ENCODE measurements at places on chromosomes 16 and 17. TPM values are rescaled to one million over a fixed set of nuclear protein-coding genes. Genes with fewer than 3 reads are reported as not detected.
A peak's percentile ranks its signal among the peaks of the same experiment; 100 is the strongest.

DNA sequence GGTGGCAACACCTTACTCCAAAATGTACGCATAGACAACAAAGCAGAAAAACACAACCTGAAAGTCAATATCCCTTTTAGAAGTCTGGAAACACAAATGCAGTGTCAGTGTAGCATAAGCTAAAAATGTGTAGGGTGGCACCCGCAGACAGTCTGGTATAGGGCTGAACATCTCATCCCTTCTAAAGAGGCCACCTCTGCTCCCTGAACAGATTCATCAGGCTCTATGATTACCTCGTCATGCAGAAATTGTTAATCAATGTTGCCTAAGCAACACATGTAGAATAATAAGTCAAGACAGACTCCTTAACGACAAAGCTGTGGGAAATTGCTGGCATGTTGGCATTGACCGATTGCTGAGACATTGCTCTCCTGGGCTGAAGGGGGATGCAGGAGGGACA lies 33.3 kb upstream of the ERCC4 start:
- DNase-seq = no peak

DNA sequence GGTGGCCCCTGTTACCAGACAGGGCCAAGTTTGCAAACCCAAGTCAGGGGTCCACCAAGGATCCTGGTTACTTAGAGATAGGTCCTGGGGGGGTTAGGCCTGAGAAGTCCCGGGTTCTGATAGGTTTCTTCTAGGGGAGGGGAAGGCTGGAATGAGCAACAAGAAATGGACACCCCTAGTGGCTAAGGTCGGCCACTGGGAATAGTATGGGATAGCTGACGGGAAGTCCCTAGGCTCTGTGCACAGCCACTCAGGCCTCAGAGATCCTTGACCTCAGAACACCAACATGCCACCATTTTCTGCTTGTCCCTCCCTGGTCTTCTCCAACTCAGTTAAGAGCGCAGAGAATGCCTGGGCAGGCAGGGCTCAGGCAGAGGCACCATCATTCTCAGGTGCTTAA lies 13.4 kb downstream of the TK2 start:
- DNase-seq = no peak

DNA sequence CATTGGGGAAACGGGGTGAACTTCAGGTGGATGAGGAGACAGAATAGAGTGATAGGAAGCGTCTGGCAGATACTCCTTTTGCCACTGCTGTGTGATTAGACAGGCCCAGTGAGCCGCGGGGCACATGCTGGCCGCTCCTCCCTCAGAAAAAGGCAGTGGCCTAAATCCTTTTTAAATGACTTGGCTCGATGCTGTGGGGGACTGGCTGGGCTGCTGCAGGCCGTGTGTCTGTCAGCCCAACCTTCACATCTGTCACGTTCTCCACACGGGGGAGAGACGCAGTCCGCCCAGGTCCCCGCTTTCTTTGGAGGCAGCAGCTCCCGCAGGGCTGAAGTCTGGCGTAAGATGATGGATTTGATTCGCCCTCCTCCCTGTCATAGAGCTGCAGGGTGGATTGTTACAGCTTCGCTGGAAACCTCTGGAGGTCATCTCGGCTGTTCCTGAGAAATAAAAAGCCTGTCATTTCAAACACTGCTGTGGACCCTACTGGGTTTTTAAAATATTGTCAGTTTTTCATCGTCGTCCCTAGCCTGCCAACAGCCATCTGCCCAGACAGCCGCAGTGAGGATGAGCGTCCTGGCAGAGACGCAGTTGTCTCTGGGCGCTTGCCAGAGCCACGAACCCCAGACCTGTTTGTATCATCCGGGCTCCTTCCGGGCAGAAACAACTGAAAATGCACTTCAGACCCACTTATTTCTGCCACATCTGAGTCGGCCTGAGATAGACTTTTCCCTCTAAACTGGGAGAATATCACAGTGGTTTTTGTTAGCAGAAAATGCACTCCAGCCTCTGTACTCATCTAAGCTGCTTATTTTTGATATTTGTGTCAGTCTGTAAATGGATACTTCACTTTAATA lies 7.0 kb upstream of the TMEM235 start:
- DNase-seq = no peak

GRCh38 chr16:27164352-27164751 lies 39.0 kb upstream of the KDM8 start:
- DNase-seq = no peak

DNA sequence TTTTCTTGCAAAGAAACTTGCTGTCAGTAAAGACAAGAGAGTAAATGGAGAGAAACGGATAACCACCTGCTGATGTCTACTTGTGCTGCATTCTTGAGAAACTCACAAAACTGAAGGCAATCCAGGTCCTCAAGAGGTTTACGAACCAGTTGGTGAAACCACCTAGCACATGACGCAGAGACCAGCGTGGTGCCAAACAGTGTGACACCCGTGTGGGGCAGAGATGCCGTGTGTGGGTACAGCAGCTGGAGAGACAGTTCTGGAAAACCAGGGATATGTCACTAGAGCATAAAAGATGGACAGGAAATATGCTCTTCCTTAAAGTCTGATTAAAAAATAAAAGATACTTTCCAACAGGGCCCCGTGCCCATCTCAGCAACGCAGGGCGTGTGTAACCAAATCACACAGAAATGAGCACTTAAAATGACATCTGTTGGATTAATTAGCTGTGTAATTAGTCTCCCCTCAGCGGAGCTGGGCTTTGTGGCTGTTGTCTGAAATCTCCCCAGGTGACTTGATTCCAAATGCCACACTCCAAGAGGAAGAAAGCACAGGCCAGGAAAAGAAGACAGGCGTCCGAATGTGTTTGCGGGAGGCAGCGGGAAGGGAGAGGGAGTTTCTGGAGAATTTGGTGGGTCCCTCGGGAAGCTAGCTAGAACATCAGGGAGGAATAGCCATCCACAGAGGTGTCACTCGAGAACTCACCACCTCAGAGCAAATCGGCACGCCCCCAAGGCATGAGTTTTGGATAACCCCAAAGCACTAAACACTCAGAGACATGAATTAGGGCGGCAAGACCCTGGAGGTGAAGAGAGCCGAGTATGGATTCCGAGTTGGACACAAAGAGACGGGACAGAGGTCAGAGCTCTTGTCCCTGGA lies 109.8 kb downstream of the ZFHX3 start:
- DNase-seq = no peak

Gene STX1B
- total RNA-seq = 1.3 TPM

Gene KIF2B
- total RNA-seq = not detected

DNA sequence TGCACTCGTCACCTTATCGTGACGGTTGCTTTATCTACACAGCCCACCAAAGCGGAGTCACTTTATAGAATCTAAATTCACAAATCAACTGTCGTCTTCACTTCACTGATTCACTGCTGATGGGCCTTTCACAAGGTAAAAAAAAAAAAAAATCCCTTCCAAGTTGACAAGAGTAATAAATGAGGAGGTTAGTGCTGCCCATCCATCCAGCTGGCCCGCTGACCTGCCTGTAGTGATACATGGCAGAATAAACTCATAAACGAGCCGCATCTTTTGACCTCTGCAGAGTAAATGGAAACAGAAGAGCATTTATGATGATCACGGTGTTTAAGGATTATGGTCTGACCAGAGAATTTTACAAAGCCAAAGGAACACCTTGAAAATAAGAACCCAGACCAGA lies 227.3 kb upstream of the IRX5 start:
- DNase-seq = no peak

Gene LRRC37A
- total RNA-seq = 1.1 TPM

DNA sequence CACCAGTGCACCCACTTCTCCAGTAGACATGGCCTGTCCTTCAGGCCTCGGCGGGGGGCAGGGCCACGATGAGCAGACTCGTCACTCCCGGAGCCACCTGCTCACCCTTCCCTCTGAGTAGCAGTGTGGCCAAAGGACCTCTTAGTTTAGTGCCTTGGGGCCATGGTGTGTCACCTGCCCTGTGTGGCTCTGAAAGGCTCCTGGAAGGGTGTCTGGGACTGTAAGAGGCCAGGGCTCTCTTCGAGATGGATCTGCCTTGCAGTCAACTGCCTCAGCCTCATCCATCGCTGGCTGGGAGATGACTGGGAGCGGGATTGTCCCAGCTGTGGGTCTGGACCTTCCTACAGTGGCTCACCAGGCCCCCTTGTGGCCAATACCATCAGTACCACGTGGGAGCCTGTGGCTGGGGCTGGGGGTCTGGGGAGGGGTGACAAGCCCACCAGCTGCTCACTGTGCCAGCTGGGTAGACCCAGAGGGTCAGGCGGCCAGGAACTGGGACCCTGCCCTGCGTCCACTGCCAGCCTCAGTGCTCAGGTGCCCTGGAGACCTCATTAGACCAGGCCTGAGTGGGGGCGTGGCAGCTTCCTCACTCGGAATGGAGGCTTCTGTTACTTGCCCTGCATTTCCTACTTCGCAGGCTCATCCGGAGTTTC lies 133.4 kb downstream of the OR1D5 start:
- DNase-seq = peak; percentile 60

Gene MNT
- total RNA-seq = 17.1 TPM

GRCh38 chr16:89320782-89321501 lies 103.4 kb downstream of the ZNF778 start:
- DNase-seq = peak; percentile 80

- DNase-seq = peak; percentile 62
Observed at GRCh38 chr17:43669971-43670644, 8.4 kb upstream of the MEOX1 start.

DNA sequence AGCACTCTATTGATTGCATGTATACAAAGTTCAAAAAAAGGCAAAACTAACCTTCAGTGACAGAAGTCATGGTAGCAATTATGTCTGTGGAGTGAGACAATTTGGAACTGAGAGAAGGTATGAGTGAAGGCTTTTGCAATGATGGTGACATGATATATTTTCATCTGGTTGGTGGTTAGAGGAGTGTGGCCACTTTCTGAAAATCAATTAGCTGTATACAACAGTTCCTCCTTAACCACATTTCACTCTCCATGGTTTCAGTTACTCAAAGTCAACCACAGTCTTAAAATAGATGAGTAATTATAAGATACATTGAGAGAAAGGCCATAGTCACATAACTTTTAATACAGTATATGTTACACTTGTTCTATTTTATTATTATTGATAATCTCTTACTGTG lies 26.2 kb downstream of the ADAMTS18 start:
- DNase-seq = no peak

Gene ALOX15
- not detected for total RNA-seq

GRCh38 chr16:15618392-15618791 lies 24.6 kb downstream of the MARF1 start:
- DNase-seq = no peak

DNA sequence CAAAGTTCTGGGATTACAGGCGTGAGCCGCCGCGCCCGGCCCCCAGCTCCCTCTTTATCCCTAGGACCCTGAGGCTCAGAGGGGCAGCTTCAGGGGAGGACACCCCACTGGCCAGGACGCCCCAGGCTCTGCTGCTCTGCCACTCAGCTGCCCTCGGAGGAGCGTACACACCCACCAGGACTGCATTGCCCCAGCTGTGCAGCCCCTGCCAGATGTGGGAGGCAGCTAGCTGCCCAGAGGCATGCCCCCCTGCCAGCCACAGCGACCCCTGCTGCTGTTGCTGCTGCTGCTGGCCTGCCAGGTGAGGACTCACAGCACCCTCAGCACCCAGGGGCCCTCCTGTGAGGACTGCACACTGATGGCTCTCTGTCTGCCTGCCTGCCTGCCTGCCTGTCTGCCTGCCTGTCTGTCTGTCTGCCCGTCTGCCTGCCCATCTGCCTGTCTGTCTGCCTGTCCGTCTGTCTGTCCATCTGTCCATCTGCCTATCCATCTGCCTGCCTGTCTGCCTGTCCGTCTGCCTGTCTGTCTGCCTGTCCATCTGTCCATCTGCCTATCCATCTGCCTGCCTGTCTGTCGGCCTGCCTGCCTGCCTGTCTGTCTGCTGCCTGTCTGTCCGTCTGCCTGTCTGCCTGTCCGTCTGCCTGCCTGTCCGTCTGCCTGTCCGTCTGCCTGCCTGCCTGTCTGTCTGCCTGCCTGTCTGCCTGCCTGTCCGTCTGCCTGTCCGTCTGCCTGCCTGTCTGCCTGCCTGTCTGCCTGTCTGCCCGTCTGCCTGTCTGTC lies 5.0 kb downstream of the GCGR start:
- DNase-seq = no peak

Gene CDK5R1
- total RNA-seq = 3.4 TPM

Gene KCTD19
- total RNA-seq = not detected

Gene MT1G
- total RNA-seq = 21.0 TPM

- DNase-seq = no peak
Observed at GRCh38 chr17:12318571-12319266, 298.0 kb downstream of the MAP2K4 start.

Gene TMUB2
- 61.4 TPM for total RNA-seq

- no peak for DNase-seq
Observed at GRCh38 chr17:70407506-70407905, 238.2 kb downstream of the KCNJ2 start.

Gene TMC8
- 4.5 TPM for total RNA-seq

Gene SP6
- total RNA-seq = 4.9 TPM

Gene ADAP2
- total RNA-seq = 11.9 TPM

Gene RNF222
- not detected for total RNA-seq

Gene TNK1
- total RNA-seq = 61.7 TPM

GRCh38 chr16:84652566-84652965 lies 4.3 kb downstream of the KLHL36 start:
- no peak for DNase-seq

- no peak for DNase-seq
Observed at GRCh38 chr17:47278561-47278960, 24.9 kb downstream of the ITGB3 start.

Gene HCRT
- total RNA-seq = not detected

DNA sequence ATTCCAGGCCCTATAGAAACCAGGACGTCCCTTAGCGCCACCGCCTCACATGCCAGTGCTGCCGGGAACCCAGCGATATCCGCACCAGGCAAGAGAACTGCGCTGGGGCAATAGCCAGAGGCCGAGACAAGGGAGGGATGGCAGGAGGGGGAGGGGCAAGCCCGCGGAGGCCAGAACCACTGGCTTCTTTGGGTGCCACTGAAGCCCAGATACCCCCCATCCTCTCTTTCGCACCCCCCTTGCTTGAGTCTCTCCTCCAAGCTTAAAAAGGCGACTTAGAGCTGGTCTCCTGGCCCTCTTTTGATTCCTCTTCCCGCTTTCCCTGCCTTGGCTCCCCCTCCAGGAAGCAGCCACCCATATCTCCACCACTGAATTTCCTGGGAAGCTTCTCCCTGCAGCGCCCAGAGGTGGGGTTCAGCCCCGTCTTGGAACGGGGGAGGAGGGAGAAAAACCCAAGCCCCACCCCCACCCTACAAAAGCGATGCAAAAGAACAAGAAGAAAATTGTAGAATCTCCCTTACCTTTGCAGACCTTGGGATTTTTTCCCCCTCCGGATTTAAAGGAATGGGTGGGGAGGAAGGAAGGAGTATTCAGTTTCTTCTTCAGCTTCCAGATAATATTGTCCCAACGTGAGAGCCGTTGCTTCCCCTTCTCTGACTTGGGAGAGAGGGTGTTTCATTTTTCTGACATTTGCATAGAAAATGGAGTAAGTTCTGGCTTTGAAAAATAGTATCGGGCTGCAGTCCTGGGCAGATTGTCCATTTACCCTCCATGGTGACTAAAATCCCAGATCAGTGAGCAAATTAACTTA lies 622 bp downstream of the HOXB6 start:
- DNase-seq = peak; percentile 75

GRCh38 chr17:66306446-66306845 lies 4.0 kb downstream of the PRKCA start:
- DNase-seq = no peak

Gene P2RX1
- total RNA-seq = 9.4 TPM

Gene CCDC78
- total RNA-seq = 0.40 TPM

Gene CHD9NB
- total RNA-seq = 3.1 TPM

Gene GPR139
- not detected for total RNA-seq

GRCh38 chr17:9936095-9936494 lies 31.0 kb upstream of the RCVRN start:
- no peak for DNase-seq

All from transverse colon (tissue), 4 donors.